Stimulated activated CD8-positive, alpha-beta memory T cell treated with anti-CD3 and anti-CD28 coated beads, Interleukin-2, amount 100 ng/mL, for 1 hour (primary cell): ENCODE measurements at places on chromosomes 7 and 10.

GRCh38 chr7:81515009-81515408 lies 254.8 kb downstream of the HGF start:
- DNase-seq = no peak

DNA sequence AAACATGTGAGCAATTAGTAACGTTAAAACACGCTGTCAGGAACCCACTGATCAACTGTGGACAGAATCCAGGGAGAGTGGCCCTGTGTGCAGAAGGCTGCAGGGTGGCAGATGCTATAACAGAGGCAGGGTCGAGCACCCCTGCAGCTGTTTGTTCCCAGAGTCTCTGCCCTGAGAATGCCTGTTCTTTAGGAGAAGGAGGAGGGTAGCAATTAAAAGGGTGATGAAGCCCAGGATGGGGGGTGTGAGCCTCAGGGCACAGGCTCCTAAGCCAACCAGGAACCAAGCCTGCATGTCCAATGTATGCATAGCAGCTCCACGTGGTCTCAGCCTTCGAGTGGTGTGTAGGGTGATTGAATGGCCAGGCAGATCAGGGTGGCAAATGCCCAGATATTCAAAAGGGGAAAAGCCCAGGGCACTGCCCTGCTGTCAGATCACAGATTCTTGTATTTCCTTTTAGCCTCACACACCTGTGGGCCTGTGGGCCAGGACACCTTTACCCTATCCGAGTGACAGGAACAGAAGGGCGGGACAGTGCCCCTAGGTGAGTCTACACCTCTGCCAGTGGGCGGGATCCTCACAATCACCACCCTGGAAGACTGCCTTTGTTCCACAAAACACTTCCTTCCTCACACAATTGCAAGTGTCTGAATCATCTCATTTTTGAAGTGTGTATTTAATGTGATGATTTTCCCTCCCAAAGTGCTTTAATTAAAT lies 7.3 kb downstream of the WDFY4 start:
- no peak for DNase-seq

- no peak for DNase-seq
Measured at GRCh38 chr7:2883101-2883500, 39.0 kb upstream of the GNA12 start.

DNA sequence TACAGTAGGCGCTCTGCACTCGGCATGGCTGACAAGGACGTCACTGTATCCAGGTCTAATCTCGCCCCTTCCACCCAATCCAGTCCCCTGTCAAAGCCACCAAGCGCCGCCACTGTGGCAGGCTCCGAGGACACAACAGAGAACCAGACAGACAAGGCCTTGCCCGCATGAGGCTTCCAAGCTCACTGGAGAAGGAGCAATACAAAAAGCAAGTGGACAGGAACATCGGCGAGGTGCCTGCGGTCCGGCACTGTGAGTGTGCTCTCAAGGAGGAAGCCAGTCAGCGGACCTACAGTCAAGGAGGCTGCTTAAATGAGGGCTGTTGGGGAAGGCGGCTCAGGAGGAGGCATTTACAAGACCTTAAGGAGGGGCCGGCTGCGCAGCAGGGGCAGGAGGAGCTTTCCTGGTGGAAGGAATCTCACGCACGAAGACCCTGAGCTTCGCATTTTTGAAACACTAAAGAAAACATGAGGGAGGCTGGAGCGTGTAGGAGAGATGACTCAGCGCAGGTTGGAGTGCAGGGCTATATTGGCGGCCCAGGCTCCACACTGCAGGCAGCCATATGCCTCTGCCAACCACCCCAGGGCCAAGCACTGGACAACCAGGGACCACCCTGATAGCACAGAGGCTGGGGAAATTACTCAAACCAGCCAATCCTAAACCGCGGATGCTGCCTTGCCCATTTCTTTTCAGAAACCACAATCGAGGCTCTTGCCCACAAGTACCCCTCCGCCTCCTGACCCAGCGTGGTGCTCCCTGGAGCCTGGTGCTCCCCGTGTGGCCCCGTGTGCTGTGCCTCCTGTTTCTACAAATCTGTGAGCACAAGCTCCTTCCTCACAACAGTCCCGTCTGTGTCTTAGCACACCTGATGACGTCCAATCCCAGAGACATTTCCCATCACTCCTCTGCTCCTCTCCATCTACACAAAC lies 28.9 kb downstream of the GNA12 start:
- DNase-seq = no peak

GRCh38 chr10:103781329-103782061 lies 73.9 kb downstream of the SH3PXD2A start:
- DNase-seq = no peak

- no peak for DNase-seq
Measured at GRCh38 chr10:86863484-86863842, 94.0 kb downstream of the MMRN2 start.

DNA sequence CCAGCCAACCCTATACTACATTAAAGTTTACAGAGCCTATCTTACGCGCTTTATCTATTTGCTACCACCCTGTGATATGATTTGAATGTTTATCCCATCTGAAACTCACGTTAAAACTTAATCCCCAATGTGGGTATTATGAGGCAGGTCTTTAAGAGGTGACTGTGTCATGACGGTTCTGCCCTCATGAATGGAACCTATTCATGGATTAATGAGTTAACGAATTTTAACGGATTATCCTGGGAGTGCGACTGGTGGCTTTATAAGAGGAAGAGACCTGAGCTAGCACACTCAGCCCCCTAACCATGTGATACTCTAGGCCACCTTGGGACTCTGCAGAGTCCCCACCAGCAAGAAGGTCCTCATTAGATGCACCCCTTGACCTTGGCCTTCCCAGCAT lies 37.8 kb downstream of the SRPK2 start:
- DNase-seq = no peak
